A172 (cell line): ENCODE measurements at places on chromosomes 1 and 21.

- DNase-seq = no peak
Measured at GRCh38 chr21:45826676-45827301, 154.8 kb upstream of the COL6A1 start.

- no peak for DNase-seq
Measured at GRCh38 chr1:176068901-176069300, 138.2 kb downstream of the COP1 start.

GRCh38 chr1:170685166-170685565 is 21.2 kb downstream of the PRRX1 start:
- no peak for DNase-seq

DNA sequence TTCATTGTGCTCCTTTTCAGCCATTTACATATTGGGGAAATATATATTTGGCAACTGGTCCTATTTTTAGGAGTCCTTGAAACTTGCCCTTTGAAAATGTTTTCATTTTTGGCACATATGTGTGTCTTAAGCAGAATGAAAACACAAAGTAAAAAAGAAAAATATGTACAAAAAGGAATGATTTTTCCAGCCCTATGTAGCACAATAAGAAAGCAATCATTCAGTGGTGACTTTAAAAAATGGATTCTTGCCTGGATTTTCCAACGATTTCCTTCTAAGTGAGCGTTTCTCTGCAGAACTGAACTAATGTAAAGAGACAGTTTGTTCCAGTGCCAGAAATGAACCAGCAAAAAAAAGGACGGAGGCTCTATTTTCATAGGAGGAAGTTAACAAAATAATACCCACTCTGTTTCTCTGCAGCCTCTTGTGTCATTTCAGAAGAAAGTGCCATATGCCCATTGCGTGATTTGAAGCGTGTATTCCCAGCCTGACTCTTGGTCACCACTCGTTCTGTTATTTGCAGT is 340.1 kb downstream of the SETD4 start:
- DNase-seq = no peak
